ENCODE measurements at places on chromosomes 11 and 22.
A peak's percentile ranks its signal among the peaks of the same experiment; 100 is the strongest.

DNA sequence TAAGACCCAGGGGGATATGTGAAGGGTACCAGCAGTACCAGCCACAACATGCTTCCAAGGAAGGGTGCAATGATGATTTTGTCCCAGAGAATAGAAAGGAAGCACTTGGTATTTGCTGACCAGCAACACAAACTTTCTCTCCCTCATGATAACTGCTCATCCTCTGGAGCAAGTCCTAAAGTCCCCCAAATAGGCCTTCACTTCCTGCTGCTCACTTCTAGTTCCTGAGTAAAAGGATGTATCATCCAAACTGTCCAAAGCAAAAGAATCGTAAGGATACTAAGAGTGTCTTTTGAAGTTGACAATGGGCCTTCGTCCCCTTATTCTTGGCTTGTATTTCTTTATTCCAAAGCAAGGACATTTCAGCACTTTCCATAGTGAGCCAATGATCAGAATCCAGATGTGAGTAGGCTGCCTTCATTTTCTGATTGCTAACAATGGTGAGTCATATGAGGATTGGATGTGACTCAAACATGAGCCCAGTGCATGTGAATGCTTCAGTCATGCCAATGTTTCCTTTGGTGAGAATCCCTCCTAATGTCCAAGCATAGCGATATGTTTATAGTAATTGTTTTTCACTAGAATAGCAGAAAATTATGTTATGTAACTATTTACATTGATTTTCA, 243.4 kb upstream of the POU2AF2 start:
- no peak for DNase-seq

DNA sequence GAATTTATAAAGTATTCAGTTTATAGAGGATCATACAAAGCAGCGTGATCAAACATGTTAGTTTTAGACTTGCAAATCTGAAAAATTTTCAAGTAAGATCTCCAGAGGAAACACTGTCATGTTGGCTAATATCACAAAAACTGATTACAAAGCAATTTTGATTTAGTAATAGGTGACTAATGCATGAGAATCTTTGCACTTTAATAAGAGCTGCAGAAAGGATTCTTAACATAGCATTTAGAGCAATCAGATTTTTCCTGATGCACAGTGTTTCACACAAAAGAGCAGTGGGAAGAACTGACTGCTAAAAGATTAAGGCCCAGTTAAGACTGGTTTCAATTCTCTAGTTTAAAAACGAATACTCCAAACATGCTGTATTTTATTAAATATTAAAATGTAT, 321.2 kb downstream of the GUCY1A2 start:
- DNase-seq, result no peak

- DNase-seq, result peak; percentile 26
Measured at GRCh38 chr22:44702479-44703198, 635 bp downstream of the PRR5 start.

- no peak for DNase-seq
Measured at GRCh38 chr11:67304511-67305113, 1.3 kb downstream of the SSH3 start.

GRCh38 chr11:20669820-20670684, 666 bp downstream of the NELL1 start:
- DNase-seq, result no peak

DNA sequence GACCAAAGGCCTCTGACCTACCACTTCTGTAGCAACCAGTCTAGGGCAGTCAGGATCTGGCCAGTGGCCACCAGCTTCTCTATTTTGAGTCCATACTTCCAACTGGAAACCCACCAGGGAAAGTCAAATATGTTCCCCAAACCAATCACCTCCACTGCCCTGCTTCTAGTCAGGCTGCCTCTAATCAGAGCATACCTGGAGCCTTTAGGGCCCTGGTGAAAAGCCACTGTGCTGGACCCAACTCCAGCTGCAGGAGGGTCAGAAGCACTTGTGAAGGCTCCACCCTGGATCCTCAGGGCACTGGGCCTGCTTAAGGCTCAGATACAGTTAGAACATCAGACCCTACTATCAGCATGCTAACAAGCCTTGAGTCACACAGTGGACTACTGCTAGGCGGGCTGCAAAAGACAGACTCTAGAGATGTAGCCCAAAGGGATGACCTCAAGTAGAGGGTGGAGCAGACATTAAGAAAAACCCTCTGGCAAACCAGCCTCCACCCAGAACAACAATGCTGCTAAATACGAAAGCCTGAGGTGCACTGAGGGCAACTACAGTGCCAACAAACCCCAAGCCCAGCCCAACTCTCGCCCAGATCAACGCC, 69.2 kb downstream of the DGCR2 start:
- no peak for DNase-seq

DNA sequence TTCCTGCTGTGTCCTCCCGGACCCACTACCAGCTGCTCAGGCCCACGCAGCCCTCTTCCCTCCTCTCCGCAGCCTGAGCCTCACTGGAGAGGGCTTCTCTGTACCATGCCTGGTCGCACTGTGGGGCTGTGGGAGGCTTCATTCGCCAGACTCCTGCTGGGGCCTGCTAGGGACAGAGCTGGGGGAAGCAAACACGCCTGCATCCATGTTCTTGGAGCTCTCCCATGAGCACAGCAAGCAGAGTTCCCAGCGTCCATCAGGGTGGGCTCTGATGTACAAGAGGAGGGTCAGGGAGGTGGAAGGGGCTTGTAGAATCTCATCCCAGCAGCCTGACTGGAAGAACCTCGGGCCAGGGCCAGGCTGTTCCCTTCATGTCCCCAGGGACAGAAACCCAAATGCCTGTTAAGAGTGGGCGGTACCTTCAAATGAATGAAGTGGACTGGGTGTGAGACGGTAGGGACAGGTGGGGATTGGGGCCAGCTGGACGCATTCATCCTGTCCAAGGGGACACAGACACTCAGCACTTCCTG, 59.9 kb downstream of the MPPED1 start:
- DNase-seq, result peak; percentile 25
